ENCODE measurements at places on chromosomes 5 and 9. TPM values are rescaled to one million over a fixed set of nuclear protein-coding genes. Genes with fewer than 3 reads are reported as not detected.
A peak's percentile ranks its signal among the peaks of the same experiment; 100 is the strongest.

- H3K27ac ChIP-seq, result no peak overlapping the region
- H3K4me1 ChIP-seq, result peaks cover 15% of the 10 kb centered on the region
- DNase-seq, result peak; percentile 64
- no peaks in the 10 kb centered on the region for H3K36me3 ChIP-seq
- no peaks in the 10 kb centered on the region for H3K27me3 ChIP-seq
- no peak overlapping the region for H3K4me3 ChIP-seq
Observed at GRCh38 chr5:142830241-142831008, 60.2 kb downstream of the ARHGAP26 start.

APBA1 gene
- 7.8 TPM for total RNA-seq

DNA sequence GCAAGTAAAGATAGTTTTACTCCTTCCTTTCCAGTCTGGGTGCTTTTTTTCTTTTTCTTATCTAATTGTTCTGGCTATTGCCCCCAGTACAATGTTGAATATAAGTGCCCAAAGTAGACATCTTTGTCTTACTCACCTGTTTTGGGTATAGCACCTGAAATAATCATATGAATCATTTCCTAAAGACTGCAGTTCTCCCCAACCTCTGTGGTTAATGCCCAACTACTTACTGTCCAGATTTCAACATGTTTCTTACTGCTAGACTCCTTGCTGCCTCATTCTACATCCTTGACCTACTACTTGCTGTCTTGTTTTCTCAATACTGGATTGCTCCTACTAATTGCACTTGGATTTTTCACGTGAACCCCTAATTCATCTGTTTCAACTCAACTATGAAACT is 8.8 kb upstream of the HSDL2 start:
- DNase-seq, result no peak
- no peaks in the 10 kb centered on the region for H3K27me3 ChIP-seq
- no peak overlapping the region for H3K4me3 ChIP-seq
- no peaks in the 10 kb centered on the region for H3K36me3 ChIP-seq

GRCh38 chr9:134653259-134654009 is 11.8 kb downstream of the COL5A1 start:
- H3K36me3 ChIP-seq, result peaks cover 28% of the 10 kb centered on the region
- DNase-seq, result no peak
- no peak overlapping the region for H3K4me3 ChIP-seq
- H3K4me1 ChIP-seq, result peaks cover 31% of the 10 kb centered on the region
- H3K27me3 ChIP-seq, result no peaks in the 10 kb centered on the region
- no peak overlapping the region for H3K27ac ChIP-seq

DNA sequence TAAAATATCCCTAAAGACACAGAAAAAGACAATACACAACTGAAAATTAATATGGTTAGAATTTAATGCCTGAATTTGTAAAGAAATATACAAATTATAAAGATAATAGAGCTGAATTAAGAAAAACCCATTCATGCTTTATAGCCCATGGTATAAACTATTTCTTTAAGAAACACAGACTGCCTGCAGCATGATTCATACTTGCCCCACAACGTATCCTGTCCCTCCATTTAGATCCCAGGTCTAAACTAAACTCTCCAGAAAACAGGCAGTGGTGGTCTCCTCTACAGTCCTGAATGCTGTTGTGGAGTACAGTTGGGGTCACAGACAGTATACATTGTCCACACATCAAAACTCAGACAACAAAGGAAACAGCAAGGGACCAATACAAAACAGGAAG is 24.8 kb downstream of the IL6ST start:
- H3K36me3 ChIP-seq, result peaks cover 20% of the 10 kb centered on the region
- H3K4me3 ChIP-seq, result no peak overlapping the region
- no peaks in the 10 kb centered on the region for H3K27me3 ChIP-seq

ALDH1B1 gene
- 15.7 TPM for total RNA-seq

- H3K27me3 ChIP-seq, result no peaks in the 10 kb centered on the region
- no peak overlapping the region for H3K4me3 ChIP-seq
Observed at GRCh38 chr5:97600486-97600885, 417.4 kb upstream of the RIOK2 start.

PCDHA13 gene
- total RNA-seq, result 0.04 TPM

DNA sequence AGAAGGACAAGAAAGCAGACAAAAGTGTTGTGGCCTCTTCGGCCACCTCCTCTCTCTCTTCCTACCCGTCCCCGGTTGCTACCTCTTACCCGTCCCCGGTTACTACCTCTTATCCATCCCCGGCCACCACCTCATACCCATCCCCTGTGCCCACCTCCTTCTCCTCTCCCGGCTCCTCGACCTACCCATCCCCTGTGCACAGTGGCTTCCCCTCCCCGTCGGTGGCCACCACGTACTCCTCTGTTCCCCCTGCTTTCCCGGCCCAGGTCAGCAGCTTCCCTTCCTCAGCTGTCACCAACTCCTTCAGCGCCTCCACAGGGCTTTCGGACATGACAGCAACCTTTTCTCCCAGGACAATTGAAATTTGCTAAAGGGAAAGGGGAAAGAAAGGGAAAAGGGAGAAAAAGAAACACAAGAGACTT is 2.4 kb downstream of the EGR1 start:
- peaks cover 21% of the 10 kb centered on the region for H3K36me3 ChIP-seq
- peaks cover 40% of the 10 kb centered on the region for H3K4me1 ChIP-seq
- no peak for DNase-seq
- H3K4me3 ChIP-seq, result peak overlapping the region; percentile 81
- H3K27ac ChIP-seq, result no peak overlapping the region
